ENCODE measurements at places on chromosomes 1 and 21.
A peak's percentile ranks its signal among the peaks of the same experiment; 100 is the strongest.

- DNase-seq = peak; percentile 82
Observed at GRCh38 chr1:17606826-17607440, 67.4 kb downstream of the ARHGEF10L start.

DNA sequence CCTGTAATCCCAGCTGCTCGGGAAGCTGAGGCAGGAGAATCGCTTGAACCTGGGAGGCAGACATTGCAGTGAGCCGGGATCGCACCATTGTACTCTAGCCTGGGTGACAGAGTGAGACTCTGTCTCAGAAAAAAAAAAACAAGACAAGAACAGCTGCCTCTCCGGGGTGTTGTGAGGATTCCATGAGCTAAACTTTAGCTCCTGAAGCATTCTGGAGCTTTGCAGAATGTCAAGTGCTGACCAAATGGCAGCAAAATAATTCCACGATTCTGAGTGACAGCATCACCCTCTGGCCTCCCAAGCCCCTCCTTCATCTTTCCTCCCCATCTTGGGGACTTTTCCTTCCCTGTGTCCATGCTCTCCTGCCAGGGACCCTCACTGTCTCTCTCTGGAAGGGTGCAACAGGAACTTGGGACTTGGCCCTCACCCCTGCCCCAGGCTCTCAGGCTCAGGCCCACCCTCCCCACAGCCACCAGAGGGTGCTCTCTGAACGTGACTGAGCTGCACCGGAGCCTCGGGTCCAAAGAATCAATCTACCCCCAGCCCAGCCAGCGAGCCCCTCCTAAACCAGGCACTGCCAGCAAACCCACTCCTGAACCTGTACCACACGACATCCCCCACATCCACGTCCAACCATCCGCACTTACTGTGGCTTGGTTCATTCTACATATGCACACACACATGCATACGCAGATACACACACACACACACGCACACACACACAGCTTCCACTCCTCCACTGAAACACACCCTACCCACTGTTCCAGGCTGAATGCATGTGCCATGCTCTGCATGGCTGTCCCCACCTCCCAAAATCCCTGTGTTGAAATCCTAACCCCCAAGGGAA is 45.7 kb downstream of the ACOT7 start:
- no peak for DNase-seq

GRCh38 chr1:159179906-159180305 is 8.5 kb downstream of the CADM3 start:
- DNase-seq = peak; percentile 92

DNA sequence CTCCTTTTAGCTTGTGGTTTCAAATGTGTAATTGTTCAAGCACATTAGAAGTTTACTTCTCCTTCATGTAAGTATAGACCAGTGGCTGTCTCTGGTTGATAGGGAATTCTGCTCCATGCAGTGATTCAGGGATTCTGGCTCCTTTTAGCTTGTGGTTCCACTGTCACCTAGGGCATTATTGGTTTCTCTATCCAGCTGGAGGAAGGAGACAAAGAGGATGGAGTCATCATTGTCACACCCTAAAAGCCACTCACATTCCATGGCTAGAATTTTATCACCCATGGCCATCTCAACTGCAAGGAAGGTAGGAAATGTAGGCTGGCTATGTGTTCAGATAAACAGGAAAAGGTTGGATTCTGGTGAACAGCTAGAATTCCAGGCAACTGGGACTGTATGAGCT is 131.2 kb downstream of the URB2 start:
- DNase-seq = no peak

GRCh38 chr1:151013518-151013917 is 5.3 kb downstream of the PRUNE1 start:
- no peak for DNase-seq

DNA sequence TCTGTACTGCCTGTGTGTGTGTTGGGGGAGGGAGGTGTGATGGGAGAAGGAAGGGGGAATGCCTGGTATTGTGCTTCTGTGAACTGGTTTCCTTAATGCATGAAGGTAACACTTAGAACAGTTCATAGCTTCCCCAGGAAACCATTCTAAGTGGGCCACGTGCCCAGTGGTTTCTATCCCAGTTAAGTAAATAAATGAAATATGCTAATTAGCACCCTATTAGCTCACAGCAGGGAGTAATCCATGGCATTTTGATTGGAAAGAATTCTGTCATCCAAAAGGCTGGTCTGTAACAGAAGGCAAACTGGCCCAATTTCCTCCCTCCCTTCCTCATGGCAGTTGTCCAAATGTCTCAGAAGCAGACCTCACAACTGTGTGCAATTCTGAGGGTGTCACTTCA is 199.3 kb downstream of the TTLL7 start:
- peak; percentile 37 for DNase-seq

DNA sequence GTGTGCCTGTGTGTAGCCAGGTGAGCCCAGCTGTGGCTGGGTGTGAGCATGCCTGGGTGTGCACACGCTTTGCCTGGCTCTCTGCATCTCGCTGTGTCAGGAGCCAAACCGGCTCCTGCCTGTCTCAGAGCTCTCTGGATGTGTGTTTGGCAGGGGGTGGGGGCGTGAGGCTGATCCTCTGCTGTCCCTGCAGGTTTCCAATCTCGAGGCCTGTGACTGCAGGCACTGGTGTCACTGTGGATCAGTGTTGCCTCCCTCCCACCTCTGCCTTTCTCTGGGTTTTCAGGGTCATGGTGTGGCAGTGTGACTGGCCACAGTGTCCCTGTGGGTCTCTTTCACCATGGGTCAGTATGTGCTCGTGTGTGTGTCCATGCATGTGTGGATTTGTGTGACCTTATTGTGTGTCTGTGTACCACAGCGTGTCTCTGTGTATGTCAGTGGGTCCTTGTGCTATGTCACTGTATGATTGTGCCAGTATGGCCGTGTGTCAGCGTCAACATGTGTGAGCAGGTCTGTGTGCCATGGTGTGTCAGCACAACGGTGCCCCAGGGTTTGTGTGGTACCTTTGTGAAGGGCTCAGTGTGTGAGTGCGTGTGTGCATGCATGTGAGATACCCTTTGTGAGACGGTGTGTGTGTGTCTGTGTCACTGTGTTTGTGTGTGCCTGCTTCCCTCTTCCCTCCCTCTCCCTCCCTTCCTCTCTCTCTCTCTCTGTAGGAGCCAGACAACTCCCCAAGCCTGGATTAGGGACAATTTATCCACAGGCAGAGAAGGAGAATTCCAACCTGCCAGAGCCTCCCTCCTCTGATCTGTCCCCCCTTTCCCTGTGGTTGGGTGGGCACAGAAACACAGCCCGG is 43.4 kb downstream of the AHDC1 start:
- peak; percentile 68 for DNase-seq

- no peak for DNase-seq
Observed at GRCh38 chr1:185238447-185238846, 78.6 kb downstream of the IVNS1ABP start.
